ENCODE measurements at places on chromosomes 2 and 18. TPM values are rescaled to one million over a fixed set of nuclear protein-coding genes. Genes with fewer than 3 reads are reported as not detected.

Gene EIPR1
- 26.3 TPM for polyA plus RNA-seq

Gene PJVK
- polyA plus RNA-seq: 19.3 TPM

Gene PLCD4
- 11.9 TPM for polyA plus RNA-seq

Gene OSR1
- 6.0 TPM for polyA plus RNA-seq

Gene NFATC1
- 5.2 TPM for polyA plus RNA-seq

Gene HOXD13
- polyA plus RNA-seq: 0.20 TPM

Gene CPO
- polyA plus RNA-seq: 1.7 TPM

Gene GALR1
- polyA plus RNA-seq: 0.15 TPM

Gene ALLC
- 0.13 TPM for polyA plus RNA-seq

Gene USP37
- 17.6 TPM for polyA plus RNA-seq

Gene FAP
- 12.8 TPM for polyA plus RNA-seq

Gene ZSWIM2
- not detected for polyA plus RNA-seq

Gene SERPINB5
- 0.13 TPM for polyA plus RNA-seq

Gene CYS1
- polyA plus RNA-seq: 83.0 TPM

Gene TSPYL6
- polyA plus RNA-seq: 0.13 TPM

Measured in left kidney (tissue), 8 donors.